Muscle of leg (tissue), 16 donors: ENCODE measurements at places on chromosomes 5 and 9. TPM values are rescaled to one million over a fixed set of nuclear protein-coding genes. Genes with fewer than 3 reads are reported as not detected.

GALNT12 gene
- 2.7 TPM for total RNA-seq

PCDHGB3 gene
- total RNA-seq = 1.7 TPM

PHYHD1 gene
- total RNA-seq = 23.9 TPM

INSL6 gene
- not detected for total RNA-seq

IFNA2 gene
- 0.09 TPM for total RNA-seq

AGXT2 gene
- total RNA-seq = 0.04 TPM

SARDH gene
- 6.3 TPM for total RNA-seq

ASPN gene
- total RNA-seq = 473 TPM

TRIM36 gene
- total RNA-seq = 2.0 TPM

C1QTNF2 gene
- total RNA-seq = 26.8 TPM

GFI1B gene
- total RNA-seq = 0.13 TPM

DAB2IP gene
- total RNA-seq = 26.3 TPM

GRM6 gene
- total RNA-seq = not detected

HTR4 gene
- not detected for total RNA-seq

- DNase-seq = no peak
Observed at GRCh38 chr5:68747521-68747920, 346.3 kb upstream of the SLC30A5 start.

- DNase-seq = peak; percentile 62
Observed at GRCh38 chr5:158698768-158699284, 400.9 kb downstream of the EBF1 start.

GRCh38 chr9:132898051-132898450 lies 19.4 kb downstream of the SPACA9 start:
- no peak for DNase-seq

DNA sequence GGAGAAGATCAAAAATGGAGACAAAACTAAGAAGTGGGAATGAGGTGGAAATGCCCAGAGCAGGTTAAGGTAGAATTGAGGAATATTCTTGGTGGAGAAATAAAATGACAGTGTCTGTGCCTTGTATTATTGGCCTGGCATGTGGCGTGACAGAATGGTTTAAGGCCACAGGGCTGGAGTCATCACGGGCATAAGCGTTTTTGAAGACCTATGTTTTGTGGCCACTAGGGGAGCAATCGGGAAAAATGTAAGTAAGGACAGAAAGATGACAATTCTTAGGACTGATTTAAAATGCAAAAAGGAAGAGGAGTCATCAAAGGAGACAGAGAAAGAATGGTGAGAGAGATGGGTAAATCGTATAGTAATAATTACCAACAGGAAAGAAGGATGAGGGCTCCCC lies 72.2 kb upstream of the EPB41L4A start:
- no peak for DNase-seq

DNA sequence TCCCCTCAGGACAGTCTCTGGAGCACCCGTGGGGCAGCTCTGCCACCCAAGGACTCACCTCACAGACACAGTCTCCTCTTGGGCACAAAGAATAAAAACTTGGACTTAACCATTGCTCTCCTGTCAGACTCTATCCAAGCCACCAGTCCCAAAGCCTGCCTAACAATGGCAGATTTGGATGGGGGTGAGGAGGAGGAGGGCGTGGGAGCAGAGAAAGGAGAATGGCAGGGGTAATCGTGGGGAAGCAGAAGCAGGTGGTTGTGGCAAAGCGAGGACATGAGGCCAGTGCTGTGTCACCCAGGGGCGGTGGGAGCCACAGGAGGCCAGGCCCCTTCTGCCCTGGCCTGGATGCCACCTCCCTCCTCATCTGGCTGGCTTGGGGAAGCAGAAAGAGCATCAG lies 5.5 kb upstream of the FAM163B start:
- no peak for DNase-seq

- no peak for DNase-seq
Observed at GRCh38 chr9:124000161-124000783, 11.3 kb upstream of the LHX2 start.

DNA sequence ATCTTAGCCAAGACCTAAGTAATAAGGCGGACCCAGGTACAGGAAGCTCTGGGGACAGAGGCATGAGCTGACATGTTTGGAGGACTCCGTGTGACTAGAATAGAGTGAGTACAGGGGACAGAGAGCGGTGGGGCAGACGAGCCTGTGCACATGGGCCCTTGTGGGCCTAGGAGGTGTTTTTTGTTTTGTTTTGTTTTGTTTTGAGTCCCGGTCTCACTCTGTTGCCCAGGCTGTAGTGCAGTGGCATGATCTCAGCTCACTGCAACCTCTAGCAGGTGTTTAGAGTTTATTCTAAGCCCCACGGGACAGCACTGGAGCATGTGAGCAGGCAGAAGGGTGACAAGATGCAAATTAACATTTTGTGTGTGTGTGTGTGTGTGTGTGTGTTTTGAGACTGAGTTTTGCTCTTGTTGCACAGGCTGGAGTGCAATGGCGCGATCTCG lies 3.1 kb upstream of the EEIG1 start:
- DNase-seq = no peak

GRCh38 chr5:151697452-151697851 lies 10.7 kb upstream of the SPARC start:
- DNase-seq = peak; percentile 52

DNA sequence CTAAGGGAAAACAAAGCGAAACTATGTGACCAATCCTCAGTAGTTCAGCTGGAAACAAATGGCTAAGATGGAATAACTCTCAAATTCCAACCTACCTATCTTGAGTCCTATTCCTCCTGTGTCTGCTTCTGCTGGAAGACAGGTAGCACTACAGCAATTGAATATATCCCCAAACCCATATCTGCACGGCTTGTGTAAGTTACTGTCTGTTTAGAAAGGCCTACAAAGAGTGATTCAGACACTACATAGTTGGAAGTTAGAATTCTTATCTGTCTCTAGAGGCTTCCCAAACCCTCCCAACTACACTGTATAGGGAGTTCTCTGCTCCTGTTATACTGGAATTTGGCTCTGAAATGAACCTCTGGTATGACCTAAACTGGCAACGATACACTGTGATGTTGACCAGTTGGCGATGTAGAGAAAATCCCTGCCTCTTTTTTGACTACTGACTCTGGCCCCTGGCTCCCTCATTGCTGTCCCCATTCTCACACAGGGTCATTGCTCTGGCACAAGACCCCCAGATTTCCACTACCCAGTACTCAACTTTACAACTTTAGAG lies 22.6 kb upstream of the NADK2 start:
- DNase-seq = no peak

DNA sequence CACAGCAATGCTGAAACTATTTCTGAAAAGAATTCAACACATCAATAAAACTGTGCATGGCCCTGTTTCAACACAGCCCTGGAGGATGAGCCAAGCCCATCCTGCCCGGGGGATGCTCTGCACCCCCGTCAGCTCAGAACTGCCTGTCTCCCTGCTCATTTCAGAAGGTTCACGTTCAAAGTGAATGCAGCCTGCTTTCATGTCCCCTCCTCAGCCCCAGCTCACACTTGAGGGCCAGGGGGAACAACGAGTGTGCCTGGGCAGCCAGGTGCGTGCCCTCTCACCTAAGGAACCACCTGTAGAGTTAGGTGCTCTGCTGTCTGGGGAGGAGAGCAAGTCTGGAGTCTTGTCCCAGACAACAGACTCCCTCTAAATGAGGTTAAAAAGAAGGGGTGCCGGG lies 348.5 kb upstream of the IRX2 start:
- DNase-seq = no peak

- DNase-seq = peak; percentile 86
Observed at GRCh38 chr5:172748341-172748843, 22.6 kb downstream of the DUSP1 start.

GRCh38 chr9:88196142-88196790 lies 58.0 kb upstream of the SPATA31C2 start:
- no peak for DNase-seq

GRCh38 chr5:145687943-145688342 lies 147.2 kb downstream of the PRELID2 start:
- no peak for DNase-seq

GRCh38 chr5:14983666-14984441 lies 112.3 kb upstream of the ANKH start:
- DNase-seq = peak; percentile 40

- DNase-seq = no peak
Observed at GRCh38 chr5:178199581-178200434, 4.5 kb upstream of the HNRNPAB start.

DNA sequence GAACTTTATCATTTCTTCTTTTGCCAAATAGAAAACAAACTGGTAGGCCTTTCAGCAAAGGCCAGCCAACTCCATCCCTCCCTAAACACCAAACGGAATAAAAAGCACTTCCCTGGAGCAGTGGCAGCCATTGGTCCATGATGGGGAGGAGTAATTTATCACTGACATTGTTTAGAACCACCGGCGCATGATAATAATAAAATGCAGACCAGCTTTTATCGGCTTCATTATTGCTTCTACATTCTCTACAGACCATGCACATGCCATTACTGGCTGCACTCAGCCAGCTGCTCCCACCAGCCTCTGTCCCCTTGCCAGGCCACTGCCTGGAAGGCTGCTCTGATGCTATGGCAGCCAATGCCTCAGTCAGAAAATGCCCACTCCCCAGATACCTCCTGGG lies 45.9 kb downstream of the ABCA1 start:
- no peak for DNase-seq

DNA sequence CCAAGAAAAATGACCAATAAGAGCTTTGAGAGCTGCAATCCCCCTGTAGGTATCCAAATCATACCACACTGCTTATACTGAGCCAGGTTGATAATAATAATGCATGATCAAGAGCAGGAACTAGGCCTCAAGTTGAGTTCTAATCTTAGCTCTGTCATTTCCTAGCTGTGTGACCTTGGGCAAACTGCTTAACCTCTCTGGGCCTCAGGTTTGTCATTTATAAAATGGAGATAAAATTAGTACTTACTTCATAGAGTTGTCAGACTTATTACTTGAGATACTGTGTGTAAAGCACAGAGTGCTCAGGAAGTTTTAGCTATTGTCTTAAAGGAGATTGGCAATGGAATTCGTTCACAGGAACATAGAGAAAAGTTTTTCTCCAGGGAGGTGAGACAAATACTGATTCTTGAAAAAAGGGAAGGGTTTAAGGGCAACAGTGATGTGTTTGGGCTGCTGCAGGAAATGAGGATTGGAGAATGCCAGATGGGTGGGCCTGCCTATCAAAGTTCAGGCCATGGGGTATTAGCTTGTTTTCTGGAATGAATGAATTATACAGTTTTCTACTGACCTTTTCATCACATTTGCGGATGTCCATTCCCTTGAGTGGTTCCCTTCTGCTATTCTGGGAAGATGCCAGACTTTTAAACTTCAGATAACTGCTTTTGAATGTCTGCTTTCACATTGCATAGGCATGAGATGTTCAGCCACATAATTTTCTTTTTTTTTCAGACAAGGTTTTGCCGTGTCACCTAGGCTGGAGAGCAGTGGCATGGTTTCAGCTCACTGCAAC lies 10.2 kb upstream of the ATP6V0E1 start:
- peak; percentile 48 for DNase-seq

- DNase-seq = no peak
Observed at GRCh38 chr5:115229606-115230005, 33.1 kb downstream of the PGGT1B start.

DNA sequence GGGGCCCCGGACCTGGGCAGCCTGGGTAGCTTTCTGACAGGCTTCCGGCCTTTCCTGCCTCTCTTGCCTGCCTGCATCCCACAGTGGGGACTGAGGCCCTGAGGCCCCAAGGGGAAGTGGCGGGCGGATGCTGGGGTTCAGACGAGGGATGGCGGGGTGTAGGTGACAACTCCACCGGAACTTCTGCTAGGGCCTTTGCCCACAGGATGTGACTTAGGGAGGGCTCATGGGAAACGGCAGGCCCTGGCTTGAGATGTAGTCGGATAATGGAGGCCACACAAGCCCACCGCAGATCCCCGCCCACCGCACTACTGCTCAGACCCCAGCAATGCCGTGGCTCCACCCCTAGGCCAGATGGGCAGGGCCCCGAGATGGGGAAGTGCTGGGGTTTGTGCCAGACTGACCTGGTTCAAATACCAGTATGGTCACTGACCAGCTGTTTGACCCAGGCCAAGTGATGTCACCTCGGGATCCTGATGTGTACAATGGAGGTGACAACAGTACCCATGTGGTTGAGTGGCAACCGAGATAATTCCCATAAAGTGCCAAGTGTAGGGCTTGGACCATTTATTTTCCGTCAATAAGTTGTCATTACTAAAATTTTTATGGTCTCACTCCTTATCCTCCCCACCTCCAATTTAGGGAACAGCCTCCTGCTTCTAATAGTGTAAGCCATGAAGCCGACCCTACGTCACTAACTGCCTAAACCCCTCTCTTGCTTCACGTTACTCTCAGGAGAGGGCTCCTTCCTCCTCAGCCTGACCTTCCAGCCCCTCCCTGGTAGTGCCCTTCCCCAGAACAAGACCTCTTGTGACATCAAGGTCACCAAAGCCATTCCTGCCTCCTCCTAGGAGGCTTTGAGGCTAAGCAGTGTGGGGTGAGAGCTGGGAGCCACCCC lies 2.5 kb upstream of the CDK9 start:
- DNase-seq = peak; percentile 39

DNA sequence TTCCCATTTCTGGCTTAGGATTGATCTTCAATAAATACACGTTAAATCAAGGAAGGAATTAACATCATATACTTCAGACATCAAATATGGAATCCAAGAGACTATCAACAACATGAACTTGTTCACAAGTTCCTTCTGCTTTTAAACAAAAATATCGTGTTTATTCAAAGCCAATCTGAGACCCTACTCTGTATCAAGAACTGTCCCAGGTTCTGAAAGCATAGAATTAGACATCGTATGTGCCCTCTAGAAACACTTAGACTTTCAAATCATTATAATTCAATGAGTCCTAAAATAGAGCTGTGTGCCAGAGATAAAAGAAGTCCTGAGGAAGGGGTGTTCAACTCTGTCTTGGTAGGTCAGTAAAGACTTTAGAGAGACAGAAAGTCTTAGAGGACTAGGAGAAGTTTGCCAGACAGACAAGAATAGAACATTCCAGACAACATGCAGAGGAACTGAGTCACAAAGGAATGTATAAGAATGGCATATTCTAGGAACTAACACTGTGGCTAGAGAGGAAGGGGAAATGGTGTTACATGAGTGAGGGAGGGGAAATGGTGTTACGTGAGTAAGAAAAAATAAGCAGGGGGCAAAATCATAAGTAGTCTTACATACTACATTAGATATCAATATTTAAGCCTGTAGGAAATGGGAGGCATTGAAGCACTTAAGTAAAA lies 2.9 kb downstream of the TPD52L3 start:
- no peak for DNase-seq

- DNase-seq = no peak
Observed at GRCh38 chr9:16545639-16546038, 324.8 kb downstream of the BNC2 start.

- peak; percentile 62 for DNase-seq
Observed at GRCh38 chr9:111148052-111149017, 110.1 kb upstream of the LPAR1 start.

- no peak for DNase-seq
Observed at GRCh38 chr5:142295084-142295758, 29.6 kb downstream of the SPRY4 start.

DNA sequence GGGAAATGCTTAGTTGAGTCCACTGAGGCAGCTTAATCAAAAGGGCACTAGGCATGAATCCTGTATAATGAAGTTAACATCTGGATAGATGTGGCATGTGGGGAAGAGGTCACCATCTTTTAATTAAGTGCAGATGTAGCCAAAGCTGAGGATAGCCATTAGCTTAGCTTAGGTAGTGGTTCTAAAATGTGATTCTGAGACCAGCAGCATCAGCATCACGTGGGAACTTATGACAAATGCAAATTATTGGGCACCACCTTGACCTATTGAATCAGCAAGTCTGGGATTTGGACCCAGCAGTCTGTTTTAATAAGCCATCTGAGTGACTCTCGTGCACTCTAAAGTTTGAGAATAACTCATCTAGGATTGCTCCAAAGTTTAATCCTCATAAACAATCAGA lies 63.8 kb downstream of the SNCAIP start:
- DNase-seq = no peak

GRCh38 chr5:142175461-142176142 lies 67.0 kb downstream of the NDFIP1 start:
- no peak for DNase-seq
